ENCODE measurements at places on chromosomes 16 and 17.

DNA sequence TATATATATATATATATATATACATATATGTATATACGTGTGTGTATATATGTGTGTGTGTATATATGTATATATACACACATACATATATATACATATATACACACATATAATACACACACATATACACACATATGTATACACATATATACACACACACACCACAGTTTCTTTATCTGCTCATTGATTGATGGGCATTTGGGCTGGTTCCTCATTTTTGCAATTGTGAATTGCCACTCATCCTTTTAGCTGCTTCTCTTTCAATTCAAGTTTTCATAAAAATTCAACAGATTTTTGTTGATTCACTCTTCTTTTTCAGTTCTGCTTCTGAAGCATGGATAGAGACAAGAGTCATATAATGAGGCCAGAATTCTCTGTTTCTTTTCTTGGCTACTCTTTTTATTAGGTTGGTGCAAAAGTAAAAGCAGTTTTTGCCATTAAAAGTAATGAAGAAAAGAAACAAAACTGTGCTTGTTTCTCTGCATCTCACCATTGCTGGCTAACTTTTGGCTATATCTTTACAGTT is 44.5 kb downstream of the SLFN5 start:
- no peak for DNase-seq

- DNase-seq, result no peak
Observed at GRCh38 chr17:1077581-1077985, 80.7 kb downstream of the TIMM22 start.

DNA sequence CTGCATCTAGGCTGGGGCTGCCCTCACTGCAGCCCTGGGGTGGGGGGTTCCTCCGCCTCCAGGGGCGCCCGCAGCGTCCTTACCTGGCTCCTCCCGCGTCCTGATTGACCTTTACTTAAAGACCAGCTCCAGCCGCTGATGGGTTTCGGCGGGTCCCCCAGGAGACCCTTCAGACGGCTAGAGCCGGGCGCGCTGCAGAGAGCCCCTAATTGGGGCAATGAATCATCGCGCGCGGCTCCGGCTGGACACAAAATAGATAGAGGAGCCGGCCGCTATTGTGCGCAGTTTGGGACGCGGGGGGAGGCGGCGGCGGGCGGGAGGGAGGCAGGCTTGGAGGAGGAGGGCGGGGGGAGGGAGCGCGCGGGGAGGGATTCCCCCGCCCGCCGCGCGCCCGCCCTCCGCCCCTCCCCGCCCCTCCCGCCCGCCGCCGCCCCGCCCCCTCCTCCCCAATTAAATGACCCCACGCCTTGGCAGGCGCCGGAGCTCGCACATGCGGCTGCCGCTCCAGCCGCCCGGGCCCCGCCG is 56.5 kb upstream of the CIBAR2 start:
- DNase-seq, result peak; percentile 79

GRCh38 chr17:76519048-76519966 is 18.1 kb upstream of the RHBDF2 start:
- no peak for DNase-seq

GRCh38 chr16:20051147-20051546 is 22.5 kb downstream of the GPR139 start:
- DNase-seq, result no peak

- DNase-seq, result no peak
Observed at GRCh38 chr16:86625029-86625428, 46.7 kb downstream of the FOXL1 start.

DNA sequence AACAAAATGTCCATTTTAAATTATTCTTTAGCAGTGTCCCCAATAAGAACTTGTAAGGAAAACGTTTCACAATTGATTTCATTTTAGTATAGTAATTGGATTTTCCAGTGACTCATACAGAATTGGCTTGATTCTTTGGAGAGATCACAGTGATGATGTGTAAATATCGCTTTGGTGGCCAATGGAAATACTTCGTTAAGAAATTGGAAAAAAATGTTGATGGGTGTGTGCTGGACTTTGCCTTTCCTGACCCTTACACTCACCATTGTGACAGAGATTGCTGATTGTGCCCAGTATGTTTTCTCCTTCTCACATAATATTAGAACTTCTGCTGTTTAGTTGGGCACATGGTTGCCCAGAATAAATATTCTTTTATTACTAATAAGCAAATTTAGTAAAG is 7.4 kb upstream of the EFCAB13 start:
- DNase-seq, result no peak

GRCh38 chr16:57131351-57131970 is 39.1 kb downstream of the CPNE2 start:
- no peak for DNase-seq

DNA sequence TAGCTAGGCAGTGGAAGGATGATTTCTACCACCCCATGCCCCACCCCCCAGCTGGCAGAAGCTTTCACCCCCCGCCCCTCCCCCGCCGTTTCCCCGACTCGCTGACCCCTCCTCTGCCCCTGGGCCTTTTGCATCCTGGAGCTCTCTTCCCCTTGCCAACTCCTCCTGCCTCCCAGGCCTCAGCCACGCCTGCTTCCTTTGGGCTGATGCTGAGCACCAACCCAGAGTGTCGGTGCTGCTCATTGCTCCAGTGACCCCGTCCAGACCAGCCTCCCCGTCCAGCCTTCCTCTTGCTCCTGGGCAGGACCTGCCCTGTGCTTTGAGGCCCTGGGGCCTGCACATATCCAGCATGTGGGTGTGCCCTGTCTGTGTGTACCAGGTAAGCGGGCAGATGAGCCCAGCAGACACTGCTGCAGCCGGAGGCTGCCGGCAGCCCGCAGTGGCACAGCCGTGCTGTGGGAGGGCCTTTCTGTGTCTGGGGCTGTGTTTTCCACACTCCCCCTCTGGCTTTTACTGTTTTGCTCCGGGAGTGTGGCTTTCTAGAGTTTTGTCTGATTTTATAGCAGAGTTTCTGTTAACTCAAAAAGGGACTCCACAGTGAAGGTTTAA is 72.9 kb downstream of the JPH3 start:
- peak; percentile 31 for DNase-seq

- DNase-seq, result no peak
Observed at GRCh38 chr16:9322769-9323168, 231.3 kb downstream of the HAPSTR1 start.

DNA sequence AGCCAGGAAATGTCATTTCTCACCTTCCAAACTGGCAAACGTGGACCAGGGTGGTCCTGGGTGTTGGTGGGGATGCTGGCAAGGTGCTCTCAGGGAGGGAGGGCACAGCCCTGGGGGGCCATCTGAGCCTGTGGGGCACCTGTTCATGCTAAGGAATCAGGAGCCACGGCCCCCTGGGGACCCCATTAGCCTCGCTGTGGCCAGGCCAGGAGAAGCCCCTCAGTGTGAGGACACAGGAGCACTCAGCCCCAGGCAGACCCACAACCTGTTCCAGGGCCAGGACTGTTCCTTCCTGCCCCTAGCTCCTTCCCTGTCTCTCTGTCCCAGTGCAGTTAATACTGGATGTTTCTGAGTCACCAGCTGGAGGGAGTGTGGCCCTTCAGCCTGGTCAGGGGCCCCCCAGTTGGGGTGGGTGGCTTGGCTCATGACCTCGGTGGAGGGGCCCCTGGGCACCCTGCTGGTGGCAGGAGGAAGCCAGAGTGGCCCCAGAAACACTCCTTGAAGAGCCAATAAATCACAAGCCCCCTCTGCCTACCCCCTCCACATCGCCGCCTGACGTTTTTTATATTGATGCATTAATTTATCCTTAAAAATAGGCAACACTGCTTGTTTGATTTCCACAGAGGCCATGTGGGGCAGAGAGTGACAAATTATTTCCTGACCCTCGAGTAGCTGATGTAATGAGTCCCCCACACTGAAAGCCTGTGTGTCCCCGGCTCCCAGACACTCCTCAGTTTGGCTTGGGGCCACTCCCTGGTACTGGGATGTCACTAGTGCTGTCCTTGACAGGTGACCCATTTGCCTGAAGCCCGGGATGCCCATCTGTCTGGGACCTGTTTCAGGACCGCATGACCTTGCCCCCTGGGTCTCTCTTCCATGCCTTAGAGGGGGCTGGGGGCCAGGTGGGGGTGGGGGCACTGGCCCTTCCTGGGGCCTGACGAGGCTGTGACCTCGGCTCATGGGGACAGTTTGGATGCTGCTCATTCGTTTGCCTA is 22.3 kb downstream of the ACTG1 start:
- no peak for DNase-seq

DNA sequence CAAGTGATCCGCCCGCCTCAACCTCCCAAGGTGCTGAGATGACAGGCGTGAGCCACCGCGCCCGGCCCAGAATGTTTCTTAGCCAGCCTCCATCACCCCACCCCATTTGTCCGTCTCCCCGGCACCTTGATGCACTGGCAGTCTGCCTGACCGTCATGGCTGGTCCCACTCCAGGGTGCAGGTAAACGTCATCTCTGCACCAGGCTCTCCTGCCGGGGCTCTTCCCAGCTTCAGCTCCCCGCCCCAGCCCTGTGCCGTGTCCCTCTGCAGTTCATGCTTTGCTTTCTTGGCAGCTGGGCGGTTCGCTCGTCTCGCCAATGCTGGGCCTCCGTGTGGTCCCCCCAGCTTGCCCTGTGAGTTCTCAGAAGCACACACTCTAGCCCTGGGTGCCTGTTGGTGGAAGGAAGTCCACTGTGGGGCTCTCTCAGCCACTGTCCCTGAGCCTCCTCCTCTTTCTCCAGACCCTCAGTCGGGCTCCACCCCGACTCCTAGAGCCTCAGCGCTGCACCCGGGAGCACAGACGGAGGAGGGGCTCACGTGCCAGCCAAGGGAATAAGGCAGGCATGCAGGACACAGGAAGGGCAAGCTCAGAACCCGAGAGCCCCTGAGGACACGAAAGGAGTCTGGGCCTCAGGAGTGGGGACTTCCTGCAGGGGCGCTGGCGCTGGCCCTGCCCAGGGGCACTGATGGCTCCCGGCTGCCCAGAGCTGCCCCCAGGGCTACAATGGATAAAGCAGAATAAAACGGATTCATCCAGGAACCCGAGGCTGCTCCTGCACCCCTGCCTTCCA is 12.0 kb downstream of the HS3ST6 start:
- DNase-seq, result no peak

DNA sequence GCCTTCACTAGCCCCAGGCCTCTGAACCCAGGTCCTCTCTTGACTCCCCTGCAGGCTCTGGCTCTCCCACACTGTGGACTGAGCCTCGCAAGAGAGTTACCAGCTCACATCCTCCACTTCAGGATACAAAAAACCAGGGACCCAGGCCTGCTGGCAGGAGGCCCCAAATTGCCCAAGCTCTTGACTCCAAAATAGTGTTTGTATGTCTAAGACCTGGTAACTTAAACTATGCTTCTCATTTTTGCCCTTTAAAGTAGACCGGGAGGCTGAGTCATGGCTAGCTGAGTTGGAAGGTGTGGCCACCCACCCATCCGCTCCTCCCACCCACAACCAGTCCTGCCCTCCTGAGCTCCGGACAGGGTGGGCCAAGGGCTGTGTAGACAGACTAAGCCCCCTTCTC is 250.0 kb downstream of the SOX9 start:
- DNase-seq, result no peak

DNA sequence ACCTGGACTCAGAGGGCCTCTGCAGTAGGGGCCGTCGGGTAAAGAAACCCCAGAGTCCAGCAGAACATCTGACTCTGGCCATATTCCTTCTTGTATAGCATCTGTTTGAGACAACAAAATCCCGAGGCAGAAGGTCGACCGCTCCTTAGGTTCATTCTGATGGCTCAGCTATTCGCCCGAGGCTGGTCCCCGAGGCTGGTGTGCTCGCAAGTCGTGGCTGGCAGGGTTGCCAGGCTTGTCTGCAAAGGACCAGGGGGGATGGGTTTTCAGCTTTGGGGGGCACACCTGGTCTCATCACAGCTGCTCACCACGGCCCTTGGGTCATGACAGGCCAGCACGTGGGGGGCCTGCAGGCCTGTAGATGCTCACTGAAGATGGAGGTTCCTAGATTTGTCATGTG is 119.1 kb downstream of the BANP start:
- DNase-seq, result no peak

DNA sequence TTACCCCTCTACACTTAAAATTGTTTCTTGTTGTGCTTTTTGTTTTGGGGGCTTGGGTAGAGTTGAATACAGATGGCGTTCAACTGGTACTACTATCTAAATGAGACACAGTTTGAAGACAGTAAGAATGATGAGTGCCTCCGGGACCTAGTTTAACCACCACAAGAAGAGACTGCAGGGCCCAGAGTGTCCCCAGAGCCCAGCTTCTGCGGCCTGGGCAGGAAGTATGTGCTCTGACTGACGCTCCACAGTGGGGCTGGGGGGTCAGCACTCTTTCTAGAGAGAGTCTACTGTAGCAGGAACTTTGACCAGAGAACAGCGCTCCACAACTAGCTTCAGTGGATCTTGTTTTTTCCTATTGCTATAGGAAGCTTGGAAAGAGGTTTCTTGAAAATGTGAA is 174.0 kb downstream of the VPS53 start:
- no peak for DNase-seq

DNA sequence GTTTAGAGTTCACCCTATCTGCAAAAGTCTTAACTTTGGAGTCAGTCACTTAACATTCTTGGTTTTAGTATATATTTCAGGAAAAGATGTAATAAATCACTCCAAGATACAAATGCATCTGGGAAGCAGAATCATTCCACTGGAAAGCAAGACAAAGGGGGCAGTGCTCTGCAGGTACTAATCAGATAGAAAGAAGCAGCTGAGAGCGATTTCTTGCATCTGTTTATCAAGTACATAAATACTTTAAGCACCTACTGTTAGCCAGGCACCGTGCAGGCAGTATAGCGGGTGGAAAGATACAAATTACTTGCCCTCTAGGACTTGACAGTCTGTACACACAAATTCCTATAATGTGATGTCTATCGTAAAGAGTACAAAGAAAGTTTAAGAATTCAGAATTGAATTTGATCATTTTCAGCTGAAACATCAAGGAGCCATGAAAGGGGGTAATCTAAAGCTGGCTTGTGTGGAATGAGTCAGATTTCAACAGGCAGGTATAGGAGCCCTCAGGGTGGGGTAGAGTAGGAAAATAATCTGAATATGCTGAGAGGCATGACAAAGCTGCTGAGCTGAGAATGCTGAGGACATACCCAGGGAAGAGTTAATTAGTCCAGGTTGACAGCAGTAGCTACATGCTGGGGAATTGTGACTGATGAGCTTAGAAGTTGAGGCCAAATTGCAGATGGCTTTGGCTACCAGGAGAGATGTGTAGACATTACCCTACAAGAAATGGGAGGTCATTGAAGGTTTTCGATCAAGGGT is 110.2 kb downstream of the CA10 start:
- DNase-seq, result no peak

DNA sequence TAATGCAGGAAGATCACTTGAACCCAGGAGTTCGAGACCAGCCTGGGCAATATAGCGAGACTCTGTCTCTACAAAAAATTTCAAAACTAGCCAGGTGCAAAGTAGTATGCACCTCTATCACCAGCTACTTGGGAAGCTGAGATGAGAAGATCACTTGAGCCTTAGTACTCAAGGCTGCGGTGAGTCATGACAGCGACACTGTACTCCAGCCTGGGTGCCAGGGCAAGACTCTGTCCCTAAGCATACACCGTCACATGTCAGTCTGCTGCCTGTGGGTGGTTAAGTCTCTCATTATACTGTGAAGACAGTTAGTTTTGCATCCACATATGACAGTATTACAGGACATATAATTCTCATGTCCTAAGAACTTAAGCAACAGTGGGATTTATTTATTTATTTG is 21.8 kb downstream of the NMRAL1 start:
- DNase-seq, result no peak
